Activated CD4-positive, alpha-beta memory T cell treated with anti-CD3 and anti-CD28 coated beads for 36 hours (primary cell): ENCODE measurements at places on chromosomes 2 and 18.

DNA sequence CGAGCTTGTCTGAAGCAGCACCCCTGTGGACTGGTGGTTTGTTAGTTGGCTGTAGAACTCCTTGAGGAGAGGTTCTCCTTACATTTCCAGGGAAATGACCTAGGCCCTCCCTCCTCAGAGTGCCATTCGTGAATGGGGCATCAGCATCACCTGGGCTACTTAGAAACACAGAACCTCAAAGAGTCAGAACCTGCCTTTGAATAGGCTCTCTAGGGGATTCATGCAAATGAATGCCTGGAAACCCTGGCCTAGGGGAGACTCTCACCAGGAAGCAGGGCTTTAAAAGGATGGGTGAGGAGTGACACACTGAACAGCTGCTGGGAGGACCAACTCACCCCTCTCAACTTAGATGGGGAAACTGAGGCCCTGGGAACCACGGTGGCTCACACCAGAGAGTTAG lies 2.1 kb upstream of the MOCOS start:
- DNase-seq = no peak

DNA sequence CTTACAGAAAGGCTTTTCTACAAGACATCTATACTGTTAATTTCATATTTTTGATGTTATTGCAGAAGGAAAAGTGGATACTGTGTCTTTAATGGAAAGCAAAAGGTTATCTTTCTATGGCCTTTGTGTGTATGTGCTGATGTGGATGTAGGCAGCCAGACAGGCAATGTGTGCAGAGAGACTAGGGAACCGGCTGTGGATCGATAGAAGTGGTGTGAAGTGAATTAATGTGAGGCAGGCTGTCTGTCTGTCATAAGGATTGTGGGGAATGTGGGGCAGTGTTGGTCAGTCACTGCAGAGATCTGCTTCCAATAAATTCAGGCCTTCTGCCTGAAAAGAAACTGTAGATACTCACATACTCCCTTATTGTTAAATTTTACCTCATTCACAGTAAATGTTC lies 156.7 kb downstream of the WDR7 start:
- no peak for DNase-seq

DNA sequence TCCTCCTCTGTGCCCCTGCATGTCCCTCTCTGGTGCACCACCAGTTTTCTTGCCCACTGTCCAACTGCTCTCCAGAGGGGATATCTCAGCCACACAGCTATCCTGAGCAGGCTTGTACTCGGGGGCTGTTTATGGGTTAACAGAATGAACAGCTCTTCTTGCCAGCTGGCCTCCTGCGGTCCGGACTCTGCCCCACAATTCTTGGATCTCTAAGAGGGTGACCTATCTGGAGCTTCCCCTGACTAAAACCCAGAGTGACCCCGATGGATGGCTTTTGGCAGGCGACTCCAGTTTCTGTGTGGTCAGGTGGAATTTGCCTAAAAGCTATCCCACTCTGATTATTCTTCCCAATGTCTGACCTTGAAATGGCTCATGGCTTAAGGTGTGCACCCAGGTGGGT lies 9.1 kb downstream of the SOWAHC start:
- DNase-seq = no peak

GRCh38 chr18:8607776-8608742 lies 1.2 kb upstream of the RAB12 start:
- DNase-seq = no peak

DNA sequence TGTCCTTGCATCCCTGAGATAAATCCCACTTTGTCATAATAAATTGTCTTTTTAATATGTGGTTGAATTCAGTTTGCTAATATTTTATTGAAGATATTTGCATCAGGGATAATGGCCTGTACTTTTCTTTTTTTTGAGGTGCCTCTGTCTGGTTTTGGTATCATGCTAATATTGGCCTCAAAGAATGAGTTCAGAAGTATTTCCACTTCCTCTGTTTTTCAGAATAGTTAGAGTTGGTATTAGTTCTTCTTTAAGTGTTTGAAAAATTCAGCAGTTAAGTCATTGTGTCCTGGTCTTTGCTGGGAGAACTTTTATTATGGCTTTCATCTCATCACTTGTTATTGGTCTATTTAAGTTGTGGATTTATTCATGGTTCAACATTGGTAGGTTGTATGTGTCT lies 464.1 kb upstream of the CRIM1 start:
- no peak for DNase-seq

- no peak for DNase-seq
Observed at GRCh38 chr2:12543978-12544558, 172.7 kb upstream of the TRIB2 start.

GRCh38 chr18:23155537-23155936 lies 20.3 kb downstream of the CABLES1 start:
- DNase-seq = no peak
